ENCODE measurements at places on chromosomes 13 and 19.

GRCh38 chr19:11092181-11092538, 2.9 kb downstream of the LDLR start:
- DNase-seq, result no peak

GRCh38 chr13:45482571-45483173, 17.9 kb downstream of the COG3 start:
- no peak for DNase-seq

DNA sequence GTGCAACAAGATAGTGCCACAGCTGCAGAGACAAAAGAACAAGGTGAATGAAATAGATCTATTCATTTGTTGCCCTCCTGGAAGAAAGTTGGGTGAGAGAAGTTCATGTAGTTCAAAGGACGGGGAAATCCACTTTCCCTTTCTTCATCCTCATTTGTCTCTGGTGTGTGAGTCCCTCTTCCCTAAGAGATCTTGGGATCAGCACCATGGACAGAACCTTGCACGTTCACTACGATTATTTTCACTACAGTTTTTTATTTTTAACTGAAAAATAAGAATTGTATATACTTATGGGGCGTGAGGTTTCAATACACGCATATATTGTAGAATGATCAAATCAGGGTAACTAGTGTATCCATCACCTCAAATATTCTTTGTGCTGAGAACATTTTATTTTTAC, 29.2 kb downstream of the NLRP5 start:
- no peak for DNase-seq

- no peak for DNase-seq
Observed at GRCh38 chr19:39971380-39972035, 543 bp downstream of the PSMC4 start.

- DNase-seq, result no peak
Observed at GRCh38 chr13:70173598-70173959, 65.3 kb upstream of the KLHL1 start.

GRCh38 chr19:28687296-28687695, 525.7 kb downstream of the UQCRFS1 start:
- DNase-seq, result no peak

DNA sequence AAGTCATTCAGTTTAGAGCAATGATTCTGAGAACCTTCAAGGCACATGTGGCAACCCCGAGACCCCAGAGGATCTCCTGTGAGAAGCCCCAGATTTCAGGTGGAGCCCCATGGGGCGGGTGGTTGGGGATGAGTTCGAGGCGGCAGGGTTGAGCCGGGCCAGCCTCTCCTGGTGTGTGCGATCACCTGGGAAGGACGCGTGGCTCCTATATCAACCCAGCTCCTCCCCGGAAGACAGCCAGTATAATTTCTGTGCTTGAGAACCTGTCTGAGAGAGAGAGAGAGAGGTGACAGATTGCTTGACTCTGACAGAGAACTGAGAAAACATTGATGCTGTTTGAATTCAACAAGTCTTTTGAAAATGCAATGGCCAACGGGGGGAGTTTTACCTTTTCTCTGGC, 89.0 kb downstream of the TEX29 start:
- DNase-seq, result no peak

- DNase-seq, result no peak
Observed at GRCh38 chr13:91135376-91135775, 212.1 kb upstream of the MIR17HG start.

- DNase-seq, result no peak
Observed at GRCh38 chr19:50710612-50711011, 9.0 kb downstream of the SHANK1 start.

DNA sequence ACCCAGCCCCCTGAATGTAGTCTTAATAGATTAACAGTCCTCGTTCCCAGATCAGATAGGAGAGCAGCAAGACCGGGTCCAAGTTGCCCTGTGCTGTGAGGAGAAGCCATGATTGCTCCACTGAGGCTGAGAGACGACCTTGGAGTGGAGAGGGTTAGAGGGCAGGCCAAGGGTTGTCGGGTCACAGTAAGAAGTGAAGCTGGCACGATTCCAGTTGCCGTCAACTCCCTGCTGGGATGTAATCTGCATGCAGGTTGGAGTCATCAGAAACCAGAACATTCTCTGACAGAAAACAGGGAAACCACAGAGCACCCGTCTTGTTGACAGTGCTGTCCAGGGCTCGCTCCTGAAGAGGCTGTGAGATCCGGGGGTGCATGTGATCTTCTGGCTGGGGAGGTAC, 19.0 kb upstream of the ATP11A start:
- DNase-seq, result no peak

GRCh38 chr13:83423381-83423780, 458.9 kb downstream of the SLITRK1 start:
- DNase-seq, result no peak

GRCh38 chr13:42322806-42323205, 50.9 kb downstream of the AKAP11 start:
- DNase-seq, result no peak

DNA sequence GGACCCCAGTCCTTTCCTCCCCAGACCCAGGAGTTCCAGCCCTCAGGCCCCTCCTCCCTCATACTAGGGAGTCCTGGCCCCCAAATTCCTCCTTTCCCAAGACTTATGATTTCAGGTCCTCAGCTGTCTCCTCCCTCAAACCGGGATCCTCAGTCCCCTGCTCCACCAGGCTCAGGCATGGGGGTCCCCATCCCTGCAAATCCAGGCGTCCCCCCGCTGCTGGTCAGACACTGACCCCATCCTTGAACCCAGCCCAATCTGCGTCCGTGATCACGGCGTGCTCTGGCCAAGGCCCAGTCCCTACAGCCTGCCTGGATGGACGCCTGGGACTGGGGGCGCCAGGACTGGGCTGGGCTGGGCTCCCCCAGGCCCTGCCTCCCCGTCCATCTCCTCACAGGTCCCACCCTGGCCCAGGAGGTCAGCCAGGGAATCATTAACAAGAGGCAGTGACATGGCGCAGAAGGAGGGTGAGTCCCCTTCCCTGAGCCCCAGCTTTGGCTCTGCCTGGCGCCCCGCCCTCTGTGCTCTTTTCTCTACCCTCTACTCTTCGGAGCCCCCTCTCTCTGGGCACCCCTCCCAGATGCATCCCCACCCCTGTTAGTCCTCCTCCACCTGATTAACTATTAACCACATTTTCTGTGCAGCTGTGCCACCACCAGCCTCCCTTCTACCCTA, 672 bp downstream of the HPN start:
- no peak for DNase-seq

GRCh38 chr19:40598121-40598917, 2.9 kb upstream of the LTBP4 start:
- peak; percentile 71 for DNase-seq

DNA sequence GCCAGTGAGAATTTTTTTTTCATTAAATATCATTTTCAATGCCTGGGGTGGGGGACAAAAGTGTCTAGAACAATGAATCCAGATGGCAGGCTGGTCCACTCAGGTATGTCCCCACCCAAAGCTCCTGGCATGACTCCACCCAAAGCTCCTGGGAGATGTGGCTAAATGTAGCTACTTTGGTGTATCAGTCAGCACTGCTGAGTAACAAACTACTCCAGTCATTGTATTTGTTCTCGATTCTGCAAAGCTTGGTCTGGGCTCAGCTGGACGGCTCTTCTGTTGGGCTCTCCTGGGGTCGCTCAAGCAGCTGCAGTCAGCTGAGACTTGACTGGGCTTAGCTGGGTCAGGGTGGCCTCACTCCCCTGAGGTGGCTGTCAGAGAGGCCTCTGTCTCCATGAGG, 48.5 kb downstream of the CELF5 start:
- DNase-seq, result no peak

DNA sequence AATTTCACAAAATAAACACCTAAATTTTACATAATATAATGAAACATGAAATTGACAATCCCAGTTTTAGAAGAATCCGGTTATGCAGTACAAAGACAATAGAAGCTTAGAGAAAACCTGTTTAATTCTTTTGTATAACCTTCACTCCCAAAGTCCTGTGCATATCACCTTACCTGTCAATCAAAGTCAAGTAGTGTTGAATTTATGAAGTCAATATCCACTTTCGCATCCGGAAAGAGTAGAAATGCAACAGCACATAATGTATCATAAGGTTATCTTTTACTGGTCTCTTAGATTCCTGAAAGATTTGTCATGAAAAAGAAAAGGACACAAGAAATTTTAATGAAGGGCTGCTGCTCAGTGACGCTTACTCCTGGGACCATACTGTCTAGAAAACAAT, 1112.6 kb downstream of the PCDH9 start:
- no peak for DNase-seq

GRCh38 chr19:44878120-44878865, 12.8 kb upstream of the TOMM40 start:
- DNase-seq, result no peak

DNA sequence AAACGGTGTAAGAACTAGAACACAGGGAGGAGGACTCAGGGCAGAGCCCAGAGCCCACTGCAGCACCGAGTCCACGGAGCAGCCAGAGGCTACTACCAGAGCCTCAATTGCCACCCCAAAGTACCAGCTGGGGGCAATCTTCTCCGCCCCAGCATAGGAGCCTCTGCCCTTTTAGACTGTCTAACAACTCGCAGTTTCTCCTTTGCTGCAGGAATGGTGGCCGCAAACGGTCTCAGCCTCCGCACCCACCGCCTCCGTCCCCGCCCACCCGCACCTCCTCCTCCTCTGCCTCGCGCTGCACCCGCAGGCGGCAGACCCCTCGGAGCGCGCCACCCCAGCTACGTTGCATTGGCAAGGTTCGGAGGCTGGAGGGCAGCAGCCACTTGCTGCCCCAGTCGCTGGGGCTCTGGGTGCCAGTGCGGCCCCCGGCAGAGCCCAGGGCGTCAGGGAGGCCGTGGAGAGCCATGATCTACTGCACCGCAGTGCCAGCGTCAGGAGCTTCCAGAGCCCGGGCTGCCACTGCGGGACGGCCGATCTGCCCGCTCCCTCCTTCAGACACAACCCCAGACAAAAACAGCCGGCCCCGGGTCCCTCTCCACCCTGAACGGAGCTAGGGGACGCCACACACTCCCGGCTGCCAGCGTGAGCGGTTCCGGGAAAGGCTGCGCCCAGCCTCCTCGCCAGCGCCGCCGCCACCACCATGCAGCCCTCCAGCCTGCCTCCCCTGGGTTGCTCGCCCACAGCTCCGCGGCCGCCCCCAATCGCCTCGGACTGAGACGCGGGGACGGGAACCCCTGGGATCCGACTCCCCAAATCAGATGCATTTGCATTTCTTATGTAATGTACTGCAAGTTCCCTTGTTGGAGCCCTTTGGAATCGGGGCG, 1.8 kb downstream of the FGF14 start:
- DNase-seq, result no peak

DNA sequence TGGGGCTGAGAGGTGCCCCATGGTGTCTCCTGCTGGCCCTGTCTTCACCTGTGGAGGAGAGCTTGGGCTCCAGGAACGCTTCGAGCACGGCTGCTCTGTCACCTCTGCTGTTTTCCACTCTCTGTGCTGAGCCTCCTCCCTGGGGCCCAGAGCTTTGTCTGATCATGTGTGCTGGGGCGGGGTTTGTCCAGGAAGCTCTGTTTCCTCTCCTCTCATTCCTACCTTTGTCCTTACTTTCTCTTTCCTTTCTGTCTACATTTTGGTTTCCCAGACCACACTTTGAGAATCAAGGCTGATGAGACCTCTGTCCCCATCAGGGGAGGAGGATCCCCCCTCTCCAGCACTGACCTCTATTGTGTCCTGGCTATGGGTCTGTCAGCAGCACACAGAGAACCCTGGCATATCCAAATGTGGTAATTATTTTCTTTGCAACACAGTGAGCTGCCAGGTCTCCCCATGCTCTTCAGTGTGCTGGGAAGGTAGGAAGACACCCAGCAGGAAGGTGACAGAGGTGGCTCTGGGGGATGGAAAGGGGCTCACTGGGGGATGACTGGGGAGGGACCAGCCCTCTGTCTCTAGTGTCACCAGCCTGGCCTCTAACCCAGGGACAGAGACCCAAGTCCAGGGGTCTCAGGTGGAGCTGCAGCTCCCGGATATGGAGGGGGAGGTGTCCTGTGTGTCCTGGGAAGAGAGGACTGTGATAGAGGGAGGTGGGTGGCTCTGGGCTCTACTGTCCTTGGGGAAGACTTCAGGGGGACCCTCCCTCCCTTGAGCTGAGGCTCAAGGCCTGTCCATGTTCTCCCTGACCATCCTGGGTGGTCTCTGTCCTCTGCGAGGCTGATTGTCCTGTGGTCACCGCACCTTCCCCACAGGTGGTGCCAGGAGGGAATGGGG, at the start of gene CEACAM1:
TSS of gene CEACAM1 (minus strand) at position 128 of the 894 bp plus-strand sequence. CDS start at position 21, 107 bp downstream.
- no peak for DNase-seq

DNA sequence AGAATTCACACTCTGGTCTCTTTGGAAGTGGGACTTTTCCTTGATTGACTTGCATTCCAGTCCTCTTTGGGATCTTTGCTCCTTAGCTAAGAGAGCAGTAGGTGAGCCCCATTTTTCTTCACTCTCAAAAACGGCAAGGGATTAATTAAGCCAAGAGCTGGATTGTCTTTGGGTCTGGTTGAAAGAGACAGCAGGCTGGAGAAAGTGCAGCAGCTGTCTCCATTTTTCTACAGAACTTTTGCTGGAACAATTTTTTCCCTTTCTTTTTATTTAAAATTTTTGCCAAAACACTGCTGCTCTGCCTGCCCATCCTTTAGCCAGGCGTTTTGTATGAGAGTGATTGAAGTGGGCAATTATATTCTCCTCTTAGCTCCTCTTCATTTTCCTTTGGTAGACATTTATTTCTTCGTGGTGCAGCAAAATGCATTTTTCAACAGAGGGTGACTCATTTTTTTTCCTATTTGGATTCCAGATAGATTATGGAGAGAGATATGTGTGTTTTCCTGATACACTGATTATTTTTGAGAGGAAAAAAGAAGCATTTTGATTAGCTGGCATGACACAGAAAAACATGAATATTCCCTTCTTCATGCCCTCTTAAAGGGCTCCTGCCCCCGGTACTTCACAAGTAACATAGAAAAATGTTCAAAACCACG, 371.2 kb upstream of the NBEA start:
- DNase-seq, result no peak

GRCh38 chr19:31533114-31533513, 183.9 kb upstream of the TSHZ3 start:
- no peak for DNase-seq

- no peak for DNase-seq
Observed at GRCh38 chr13:31009166-31009565, 76.7 kb downstream of the TEX26 start.

DNA sequence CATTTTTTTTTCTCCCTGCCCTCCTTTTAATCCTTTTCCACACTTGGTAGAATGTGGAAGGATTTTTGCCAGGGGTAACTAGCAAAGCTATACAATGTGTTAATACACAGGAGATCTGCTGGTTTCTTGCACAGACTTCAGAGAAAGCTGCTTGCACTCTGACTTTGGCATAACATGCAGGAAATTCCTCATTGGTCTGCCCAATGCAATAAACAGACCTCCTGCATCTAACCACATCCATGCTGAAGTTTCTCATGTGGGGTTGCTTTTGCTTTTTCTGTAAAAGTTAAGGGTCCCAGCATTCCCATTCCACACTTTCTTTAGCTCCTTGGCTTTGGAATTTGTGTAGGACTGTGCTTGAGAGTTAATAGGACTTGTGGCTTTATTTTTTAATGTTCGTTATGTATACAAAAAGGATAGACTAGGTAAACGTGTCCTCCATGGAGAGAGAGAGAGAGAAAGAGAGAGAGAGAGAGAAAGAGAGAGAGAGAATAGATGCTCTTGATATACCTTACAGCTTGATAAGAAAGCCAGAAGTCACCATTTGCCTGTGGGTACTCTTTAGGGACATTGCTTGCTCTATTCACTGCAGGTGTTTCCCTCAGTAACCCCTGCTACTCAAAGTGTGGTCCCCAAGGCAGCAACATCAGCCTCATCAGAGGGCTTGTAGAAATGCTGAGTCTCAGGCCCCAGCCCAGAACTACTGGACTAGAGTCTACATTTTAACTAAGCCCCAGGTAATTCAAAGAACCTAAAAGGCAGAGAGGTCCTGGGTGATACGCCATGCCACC, 170.5 kb downstream of the SHISA2 start:
- no peak for DNase-seq

GRCh38 chr13:63700350-63700749, 2284.7 kb upstream of the PCDH20 start:
- no peak for DNase-seq
